A549 treated with ZK216348 at 1 μM for 4 hours (cell line): ENCODE measurements at places on chromosomes 2 and 18. TPM values are rescaled to one million over a fixed set of nuclear protein-coding genes. Genes with fewer than 3 reads are reported as not detected.

ASB18 gene
- total RNA-seq: not detected in 5 replicates

RAD51AP2 gene
- not detected in 5 replicates for total RNA-seq

SPATA3 gene
- not detected in 5 replicates for total RNA-seq

IKZF2 gene
- total RNA-seq: 0.09 to 0.33 TPM (median 0.19 TPM) in 4 of 5 replicates, not detected in the other

QPCT gene
- 16.7 to 20.7 TPM (median 18.6 TPM) in 5 replicates for total RNA-seq

SIX2 gene
- 0.33 to 0.79 TPM (median 0.72 TPM) in 5 replicates for total RNA-seq

NXPH2 gene
- not detected in 5 replicates for total RNA-seq

TMEM169 gene
- total RNA-seq: 0.25 to 0.66 TPM (median 0.42 TPM) in 5 replicates

TLX2 gene
- 0.15 to 0.74 TPM (median 0.21 TPM) in 5 replicates for total RNA-seq
